ENCODE measurements at places on chromosomes 3 and 15. TPM values are rescaled to one million over a fixed set of nuclear protein-coding genes. Genes with fewer than 3 reads are reported as not detected.

The NANOGP8 gene
- total RNA-seq = not detected

The CBLB gene
- total RNA-seq = 56.7 TPM

The DALRD3 gene
- total RNA-seq = 7.9 TPM

The NGRN gene
- 122 TPM for total RNA-seq

The SNTN gene
- not detected for total RNA-seq

The IGSF11 gene
- total RNA-seq = 2.9 TPM
